ENCODE measurements at places on chromosomes 4 and X. TPM values are rescaled to one million over a fixed set of nuclear protein-coding genes. Genes with fewer than 3 reads are reported as not detected.

IBSP gene
- not detected for total RNA-seq

DNA sequence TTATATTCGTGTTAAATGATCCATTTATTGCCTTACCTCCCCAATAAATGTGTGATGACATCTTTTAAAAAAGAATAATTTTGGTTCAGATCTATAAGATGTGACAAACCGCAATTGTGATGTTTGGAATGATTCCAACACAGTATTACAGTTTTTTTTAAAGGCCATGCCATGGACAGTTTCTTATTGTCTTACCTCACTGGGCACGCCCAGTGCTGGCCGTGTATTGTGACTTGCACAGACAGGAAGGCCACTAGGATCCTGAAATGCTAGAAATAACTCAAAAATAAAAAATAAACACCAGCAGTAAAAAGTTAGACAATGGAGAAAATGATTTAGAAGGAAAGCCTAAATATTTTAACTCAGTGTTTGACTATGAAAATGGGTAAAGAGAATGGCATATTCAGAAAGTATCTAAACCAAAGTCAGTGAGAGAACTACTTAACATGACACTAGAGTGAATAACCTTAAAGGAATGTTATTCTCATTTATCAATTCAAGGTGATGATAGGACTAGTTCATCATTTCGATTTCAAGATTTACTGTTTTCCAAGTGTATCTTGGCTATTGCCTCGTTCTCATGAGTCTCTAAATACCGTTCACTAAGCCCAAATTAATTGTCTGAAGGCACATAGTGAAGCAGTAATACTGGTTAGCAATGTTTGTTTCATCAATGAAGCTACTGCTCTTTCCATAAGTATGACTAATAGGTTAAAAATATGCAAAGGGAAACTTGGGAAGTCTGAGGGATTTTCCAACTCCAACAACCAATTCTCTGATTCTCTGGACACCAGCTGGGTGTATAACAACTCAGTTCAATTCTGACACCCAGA lies 46.1 kb upstream of the VEGFC start:
- no peak for DNase-seq

DNA sequence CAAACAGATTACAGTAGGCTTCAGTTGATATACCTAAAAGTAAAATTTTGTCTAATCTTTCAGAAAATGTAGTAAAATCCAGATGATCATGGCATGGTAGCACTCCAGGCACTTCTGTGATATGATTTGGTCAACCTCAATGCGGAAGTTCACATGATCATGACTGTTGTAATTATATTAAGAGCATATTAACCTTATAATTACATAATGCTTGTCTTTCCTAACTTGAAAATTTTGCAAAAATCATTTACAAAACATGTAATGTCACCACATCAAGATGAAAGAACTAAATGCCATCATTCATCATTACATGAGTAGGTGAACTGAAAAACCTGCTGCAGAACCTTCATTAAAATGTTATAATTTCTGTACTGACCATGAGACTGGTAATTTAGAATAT lies 88.1 kb downstream of the MBNL3 start:
- no peak for DNase-seq

- DNase-seq = no peak
These were observed 52.1 kb downstream of the SEL1L3 start for GRCh38 chr4:25810461-25811373.

DNA sequence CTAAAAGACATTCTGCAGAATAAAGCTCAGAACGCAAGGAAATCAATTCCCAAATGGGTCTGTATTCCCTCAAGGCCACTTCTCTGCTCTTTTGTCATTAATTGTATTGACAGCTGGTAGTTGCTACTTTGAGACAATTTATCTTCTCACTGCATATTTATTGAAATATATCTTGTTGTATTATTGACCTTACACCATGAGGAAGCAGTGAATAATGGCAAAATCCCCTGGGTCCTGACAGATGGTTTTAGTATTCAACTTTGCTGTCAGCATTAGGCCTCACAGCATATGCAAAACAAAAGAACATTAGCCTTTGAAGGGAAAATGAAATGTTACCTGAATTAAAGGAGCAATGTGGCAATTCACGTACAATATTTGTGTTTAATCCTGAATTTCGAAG lies 406.1 kb upstream of the TRAM1L1 start:
- DNase-seq = no peak

GRCh38 chr4:155999725-156000124 lies 46.1 kb upstream of the CTSO start:
- DNase-seq = no peak
